Stimulated activated CD4-positive, alpha-beta T cell treated with anti-CD3 and anti-CD28 coated beads, Interleukin-12 subunit alpha, Interleukin-12 subunit beta, amount 100 ng/mL, for 24 hours (primary cell): ENCODE measurements at places on chromosomes 4 and X.

GRCh38 chrX:27679281-27679680 lies 89.1 kb downstream of the DCAF8L2 start:
- DNase-seq = no peak

- no peak for DNase-seq
Measured at GRCh38 chr4:105504744-105505143, 30.9 kb upstream of the PPA2 start.

DNA sequence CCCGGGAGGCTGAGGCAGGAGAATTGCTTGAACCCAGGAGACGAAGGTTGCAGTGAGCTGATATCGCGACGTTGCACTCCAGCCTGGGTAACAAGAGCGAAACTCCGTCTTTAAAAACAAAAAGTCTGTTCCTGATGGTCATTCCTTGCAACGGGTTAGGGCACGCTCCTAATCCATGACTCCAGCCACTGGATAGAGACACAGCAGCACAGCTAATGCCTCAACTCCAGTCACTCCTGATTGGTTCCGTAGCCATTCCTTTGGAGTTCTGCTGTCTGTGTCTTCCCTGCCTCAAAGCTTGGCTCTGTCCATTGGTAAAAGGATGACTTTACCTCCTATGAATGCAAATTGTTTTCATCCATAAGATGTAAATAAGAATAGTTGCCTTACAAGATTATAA lies 44.3 kb upstream of the FAM9A start:
- DNase-seq = no peak

GRCh38 chr4:102606846-102607450 lies 105.8 kb downstream of the NFKB1 start:
- DNase-seq = no peak

DNA sequence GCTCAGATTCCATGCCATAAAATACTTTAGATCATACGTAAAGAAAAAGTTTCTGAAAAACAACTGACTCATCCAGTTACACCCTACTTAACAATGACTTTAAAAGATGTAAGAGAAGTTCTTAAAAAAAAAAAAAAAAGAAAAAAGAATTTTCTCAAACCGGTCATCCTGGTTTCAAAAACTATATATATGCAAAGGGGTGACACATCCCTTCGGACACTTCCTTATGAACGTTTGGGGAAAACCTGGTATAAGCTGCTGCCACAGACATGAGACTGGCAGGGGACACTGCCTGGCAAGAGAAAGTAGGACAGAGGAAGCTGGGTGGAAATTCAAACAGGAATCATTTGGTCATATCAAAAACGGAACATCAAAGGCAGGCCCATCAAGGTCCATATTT lies 81.2 kb upstream of the PRSS48 start:
- no peak for DNase-seq

DNA sequence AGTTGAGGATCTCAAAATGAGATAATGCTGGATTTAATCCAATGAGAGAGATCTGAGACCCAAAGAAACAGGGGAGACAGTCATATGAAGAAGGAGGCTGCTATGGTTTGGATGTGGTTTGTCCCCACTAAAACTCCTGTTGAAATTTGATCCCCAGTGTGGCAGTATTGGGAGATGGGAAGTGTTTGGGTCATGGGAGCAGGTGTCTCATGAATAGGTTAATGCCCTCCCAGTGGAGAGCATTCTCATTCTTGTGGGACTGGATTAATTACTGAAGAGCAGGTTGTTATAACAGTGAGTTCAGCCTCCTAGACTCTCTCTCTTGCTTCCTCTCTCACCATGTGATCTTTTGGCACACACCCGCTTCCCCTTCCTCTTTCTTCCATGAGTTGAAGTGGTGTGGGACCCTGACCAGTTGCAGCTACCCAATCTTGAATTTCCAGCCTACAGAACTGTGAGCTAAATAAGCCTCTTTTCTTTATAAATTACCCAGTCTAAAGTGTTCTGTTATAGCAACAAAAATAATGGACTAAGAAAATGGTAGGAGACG lies 70.3 kb downstream of the PPEF2 start:
- no peak for DNase-seq

DNA sequence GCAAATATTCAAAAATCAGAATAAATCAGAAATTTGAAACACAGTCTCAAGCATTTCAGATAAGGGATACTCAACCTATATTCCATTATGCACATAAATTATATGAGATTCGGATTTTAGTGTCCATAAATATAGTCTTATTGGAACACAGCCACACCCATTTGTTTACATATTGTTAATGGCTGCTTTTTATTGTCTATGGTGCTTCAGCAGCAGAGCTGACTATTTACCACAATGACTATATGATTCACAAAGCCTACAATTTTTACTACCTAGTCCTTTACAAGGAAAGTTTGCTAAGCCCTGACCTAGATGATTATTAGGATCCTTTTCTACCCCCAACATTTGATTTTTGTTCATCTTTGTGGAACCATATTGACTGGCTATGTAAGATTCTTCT lies 63.9 kb downstream of the IL1RAPL1 start:
- DNase-seq = no peak

- no peak for DNase-seq
Measured at GRCh38 chrX:84188320-84188834, 378 bp upstream of the RPS6KA6 start.

- no peak for DNase-seq
Measured at GRCh38 chr4:170671171-170671570, 581.4 kb upstream of the AADAT start.

- no peak for DNase-seq
Measured at GRCh38 chrX:10142041-10142599, 14.7 kb upstream of the CLCN4 start.

- DNase-seq = no peak
Measured at GRCh38 chrX:110133735-110134370, 130.9 kb downstream of the TMEM164 start.

GRCh38 chr4:125043486-125043885 lies 271.3 kb upstream of the FAT4 start:
- no peak for DNase-seq

- no peak for DNase-seq
Measured at GRCh38 chrX:150548684-150549083, 19.7 kb upstream of the MTM1 start.

DNA sequence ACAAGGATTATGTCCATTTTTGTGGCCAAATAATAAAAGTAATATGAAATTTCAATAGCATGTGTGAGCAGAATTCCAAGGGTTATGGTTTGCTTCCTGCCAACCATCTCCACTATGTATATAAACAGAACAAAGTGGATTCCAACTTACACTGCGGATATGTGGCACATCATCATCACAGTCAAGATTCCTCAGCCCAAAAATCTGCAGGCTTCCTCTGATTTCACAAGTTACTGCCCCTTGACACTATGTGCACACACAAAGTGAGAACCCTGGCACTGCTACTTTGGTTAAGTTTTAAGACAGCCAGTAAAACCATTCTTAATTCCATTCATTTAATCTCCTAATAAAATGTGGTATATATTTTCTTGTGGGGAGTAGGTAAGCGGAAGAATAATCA lies 76.4 kb downstream of the LEF1 start:
- DNase-seq = no peak

- DNase-seq = no peak
Measured at GRCh38 chrX:56744996-56745395, 16.0 kb downstream of the NBDY start.

GRCh38 chr4:4921077-4921476 lies 61.6 kb downstream of the MSX1 start:
- no peak for DNase-seq

DNA sequence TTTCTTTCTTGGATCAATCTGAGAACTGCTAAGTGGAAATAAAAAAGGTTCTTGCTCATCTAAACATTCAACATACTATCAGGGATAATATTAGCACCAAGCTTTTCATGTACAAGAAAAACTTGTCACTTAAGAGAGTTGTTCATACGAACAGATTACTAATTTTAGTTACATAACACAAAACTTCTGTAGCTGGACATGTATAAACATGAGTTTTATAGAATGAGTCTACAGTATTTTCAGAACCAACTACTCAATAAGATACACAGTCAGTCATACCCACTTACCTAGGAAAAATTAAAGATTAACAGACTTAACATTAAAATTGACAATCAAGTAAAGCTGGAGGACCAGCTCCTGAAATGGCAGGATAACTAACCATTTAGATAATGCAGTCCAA lies 540.1 kb upstream of the FAM241A start:
- no peak for DNase-seq

DNA sequence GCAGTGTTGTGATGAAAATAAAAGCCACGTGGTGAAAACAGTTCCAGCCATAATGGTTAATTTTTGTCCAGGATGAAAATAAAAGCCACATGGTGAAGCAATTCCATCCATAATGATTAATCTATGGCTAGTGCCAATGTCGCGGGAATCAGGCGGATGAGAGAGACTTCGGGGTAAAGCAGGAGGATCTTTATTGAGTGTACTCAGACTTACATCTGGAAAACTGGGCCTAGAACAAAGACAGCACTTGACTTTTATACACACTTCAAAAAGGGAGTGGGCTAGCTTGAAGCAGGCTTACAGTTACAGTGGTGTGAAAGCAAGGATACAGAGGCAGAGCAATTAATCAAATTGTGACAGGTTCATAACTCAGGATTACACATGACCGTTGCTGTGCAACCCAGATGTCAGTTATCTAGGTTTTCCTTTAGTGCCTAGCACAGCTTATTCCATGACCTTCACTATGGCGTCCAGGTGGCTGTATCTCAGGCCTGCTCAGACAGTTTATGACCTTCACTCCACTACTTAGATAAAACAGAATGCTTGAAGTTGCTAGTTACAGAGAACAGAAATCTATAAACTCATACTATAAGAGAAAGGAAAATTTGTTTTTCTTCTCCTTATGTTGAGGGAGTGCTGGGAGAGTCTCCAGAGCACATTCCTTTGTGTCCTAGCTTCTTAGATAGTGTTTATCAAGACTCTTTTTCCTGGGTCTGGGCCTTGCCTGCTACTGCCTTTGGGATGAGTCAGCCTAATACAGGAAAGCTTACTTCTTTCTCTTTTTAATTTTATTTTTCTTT lies 5.9 kb upstream of the PLA2G12A start:
- DNase-seq = no peak

DNA sequence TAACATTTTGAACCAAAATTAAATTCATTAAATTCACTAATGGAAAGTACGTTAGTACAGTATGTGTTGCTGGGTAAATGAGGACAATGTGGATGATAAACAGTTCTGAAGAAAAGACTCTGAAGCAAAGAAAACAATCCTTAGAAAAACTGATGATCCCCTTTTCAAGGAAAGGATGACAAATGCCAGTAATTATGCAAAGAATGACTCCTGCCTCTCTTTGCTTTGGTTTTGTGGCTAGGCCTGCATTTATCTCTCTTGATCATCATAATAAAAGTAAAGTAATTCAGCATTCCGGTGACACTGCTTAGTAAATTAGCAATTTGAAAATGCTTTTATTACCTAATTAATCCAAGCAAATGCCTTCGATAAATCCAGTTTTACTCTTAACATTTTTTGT lies 652.2 kb upstream of the DIPK2B start:
- no peak for DNase-seq

- DNase-seq = peak; percentile 34
Measured at GRCh38 chr4:123671636-123672404, 275.2 kb downstream of the SPRY1 start.

DNA sequence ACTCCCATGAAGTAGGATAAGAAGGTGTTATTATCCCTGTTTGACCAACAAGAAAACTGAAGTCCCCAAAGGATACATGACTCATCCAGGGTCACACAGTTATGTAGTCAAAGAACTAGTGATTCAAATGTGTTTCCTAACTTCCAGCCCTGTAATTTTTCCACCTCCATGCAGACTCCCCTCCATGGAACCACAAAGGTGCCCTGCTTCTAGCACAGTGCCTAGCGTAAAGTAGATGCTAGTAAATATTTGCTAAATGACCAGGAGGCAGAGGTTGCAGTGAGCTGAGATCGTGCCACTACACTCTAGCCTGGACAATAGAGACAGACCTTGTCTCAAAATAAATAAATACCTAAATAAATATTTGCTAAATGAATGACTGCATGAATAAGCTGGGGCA lies 55.8 kb downstream of the FRMPD3 start:
- no peak for DNase-seq

GRCh38 chr4:62135565-62136156 lies 935.5 kb downstream of the ADGRL3 start:
- no peak for DNase-seq

DNA sequence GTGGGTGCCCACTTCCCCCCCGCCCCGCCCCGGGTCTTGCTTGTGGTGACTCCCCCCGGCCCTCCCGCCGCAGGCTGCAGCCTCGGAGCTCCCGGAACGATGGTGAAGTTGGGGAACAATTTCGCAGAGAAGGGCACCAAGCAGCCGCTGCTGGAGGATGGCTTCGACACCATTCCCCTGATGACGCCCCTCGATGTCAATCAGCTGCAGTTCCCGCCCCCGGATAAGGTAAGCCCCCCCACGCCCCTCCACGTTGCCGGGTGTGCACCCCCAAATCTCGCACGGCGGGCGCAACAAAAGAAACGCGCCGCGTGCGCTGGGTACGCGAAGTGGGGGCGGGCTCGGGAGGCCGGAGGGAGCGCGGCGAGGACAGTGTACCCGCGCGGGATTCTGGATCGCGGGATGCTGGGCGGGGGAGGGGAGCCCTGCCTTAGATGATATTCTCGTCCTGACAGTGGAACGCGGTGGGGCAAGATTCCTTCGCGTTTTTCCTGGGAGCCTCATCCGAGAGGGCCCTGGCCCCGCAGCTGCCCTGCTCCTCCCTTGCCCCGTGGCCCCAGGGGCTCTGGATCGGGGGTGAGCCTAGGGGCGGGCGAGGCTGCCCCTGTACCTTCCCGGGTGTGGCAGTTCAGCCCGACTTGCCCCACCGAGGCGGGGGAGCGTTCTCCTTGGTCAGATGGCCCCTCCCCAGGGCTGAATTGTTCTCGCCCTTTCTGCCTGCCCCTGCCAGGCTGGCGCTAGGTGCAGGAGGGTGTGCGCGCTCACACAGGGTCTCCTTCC lies 819 bp downstream of the NSG1 start:
- no peak for DNase-seq

DNA sequence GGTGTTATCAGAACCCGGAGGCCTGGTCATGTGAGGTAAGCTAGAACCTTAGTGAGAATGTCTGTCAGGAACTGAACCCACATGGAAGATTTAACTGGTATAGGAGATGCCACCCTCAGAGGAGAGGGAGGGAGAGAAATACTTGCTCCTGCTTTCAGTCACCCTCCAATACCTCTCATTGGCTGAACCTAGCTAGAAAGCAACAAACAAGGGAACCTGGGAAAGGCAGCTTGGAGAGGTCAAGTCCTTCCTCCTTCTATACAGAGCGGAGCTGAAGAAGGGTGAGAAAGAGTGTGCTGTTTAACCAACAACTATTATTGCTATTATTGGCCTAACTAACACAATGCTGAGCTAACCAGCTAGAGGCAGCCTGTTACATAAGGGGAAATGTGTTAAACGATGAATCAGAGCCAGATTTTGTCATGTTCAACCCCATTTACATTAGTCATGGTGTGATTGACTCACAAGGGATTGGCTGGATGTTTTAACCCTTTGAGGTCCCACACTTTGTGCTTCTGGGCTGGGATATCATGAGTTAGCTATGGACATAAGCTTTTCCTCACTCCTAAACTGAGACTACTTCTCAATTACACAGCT lies 96.5 kb upstream of the ESX1 start:
- no peak for DNase-seq

DNA sequence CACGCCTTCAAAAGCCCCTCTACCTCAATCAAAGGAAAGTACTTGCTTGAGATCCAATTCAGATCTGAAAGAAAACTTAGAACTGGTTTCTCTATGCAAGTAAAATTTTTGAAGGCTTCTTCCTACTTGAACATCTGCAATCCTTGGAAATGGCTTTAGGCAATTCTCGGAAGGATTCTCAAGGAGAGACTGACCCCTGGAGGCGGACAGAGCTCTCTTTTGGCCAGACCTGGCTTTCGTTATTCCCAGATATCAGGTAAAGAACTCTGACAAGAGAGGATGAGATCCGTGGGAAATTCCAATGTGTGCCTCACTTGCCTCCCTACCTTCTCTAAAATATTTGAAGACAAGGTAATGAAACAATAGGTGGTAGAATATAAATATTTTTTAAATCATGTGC lies 670.3 kb upstream of the FAM241A start:
- no peak for DNase-seq
